ENCODE measurements at places on chromosomes 16 and 17.
A peak's percentile ranks its signal among the peaks of the same experiment; 100 is the strongest.

DNA sequence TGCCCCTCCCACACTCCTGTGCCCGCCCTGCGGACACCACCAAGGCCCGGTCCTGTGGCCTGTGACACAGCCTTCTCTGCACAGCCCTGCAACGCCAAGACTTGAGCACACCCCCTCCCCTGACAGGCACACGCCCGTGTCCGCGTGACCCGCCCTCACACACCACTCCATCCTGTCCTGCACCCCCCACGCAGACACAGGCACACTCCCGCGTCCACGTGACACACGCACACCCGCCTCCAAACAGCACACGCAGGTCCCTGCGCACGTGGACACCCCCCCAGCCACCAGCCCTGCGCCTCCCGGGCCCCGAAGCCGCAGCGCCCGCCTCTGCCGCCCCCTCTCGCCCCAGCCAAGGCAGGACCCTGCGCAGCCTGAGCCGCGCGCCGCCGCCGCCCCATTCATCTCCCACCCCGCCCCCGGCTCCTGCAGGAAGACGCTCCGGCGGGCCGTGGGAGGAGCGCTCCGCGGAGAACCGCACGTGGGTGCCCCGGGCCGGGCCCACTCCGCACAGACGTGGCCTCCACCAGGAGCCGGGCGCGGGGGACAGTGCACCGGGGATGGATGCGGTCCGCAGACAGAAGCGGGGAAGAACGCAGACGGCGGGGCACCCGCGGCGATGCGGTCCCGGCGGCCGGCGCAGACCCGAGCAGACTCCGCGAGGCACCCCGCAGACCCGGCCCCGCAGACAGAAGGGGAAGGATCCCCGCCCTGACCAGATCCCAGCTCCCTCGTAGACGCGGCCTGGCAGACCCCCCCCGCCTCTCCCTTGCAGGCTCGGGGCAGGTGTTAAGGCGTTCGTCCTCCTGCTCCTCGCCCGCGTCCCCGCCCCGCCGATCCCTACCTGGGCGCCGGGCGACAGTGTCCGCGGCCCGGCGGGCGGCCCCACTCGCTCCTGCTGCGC lies 506 bp downstream of the CAMKK1 start:
- peak overlapping the region; percentile 84 for H3K4me3 ChIP-seq
- peaks cover 45% of the 10 kb centered on the region for H3K4me1 ChIP-seq
- H3K27ac ChIP-seq: peak overlapping the region; percentile 92
- DNase-seq: peak; percentile 88

- no peaks in the 10 kb centered on the region for H3K27me3 ChIP-seq
- H3K36me3 ChIP-seq: no peaks in the 10 kb centered on the region
- H3K4me3 ChIP-seq: peak overlapping the region; percentile 35
- H3K4me1 ChIP-seq: peaks cover 47% of the 10 kb centered on the region
- peak overlapping the region; percentile 81 for H3K27ac ChIP-seq
- peak; percentile 49 for DNase-seq
Observed at GRCh38 chr16:30458561-30459394, 13.1 kb upstream of the SEPHS2 start.

DNA sequence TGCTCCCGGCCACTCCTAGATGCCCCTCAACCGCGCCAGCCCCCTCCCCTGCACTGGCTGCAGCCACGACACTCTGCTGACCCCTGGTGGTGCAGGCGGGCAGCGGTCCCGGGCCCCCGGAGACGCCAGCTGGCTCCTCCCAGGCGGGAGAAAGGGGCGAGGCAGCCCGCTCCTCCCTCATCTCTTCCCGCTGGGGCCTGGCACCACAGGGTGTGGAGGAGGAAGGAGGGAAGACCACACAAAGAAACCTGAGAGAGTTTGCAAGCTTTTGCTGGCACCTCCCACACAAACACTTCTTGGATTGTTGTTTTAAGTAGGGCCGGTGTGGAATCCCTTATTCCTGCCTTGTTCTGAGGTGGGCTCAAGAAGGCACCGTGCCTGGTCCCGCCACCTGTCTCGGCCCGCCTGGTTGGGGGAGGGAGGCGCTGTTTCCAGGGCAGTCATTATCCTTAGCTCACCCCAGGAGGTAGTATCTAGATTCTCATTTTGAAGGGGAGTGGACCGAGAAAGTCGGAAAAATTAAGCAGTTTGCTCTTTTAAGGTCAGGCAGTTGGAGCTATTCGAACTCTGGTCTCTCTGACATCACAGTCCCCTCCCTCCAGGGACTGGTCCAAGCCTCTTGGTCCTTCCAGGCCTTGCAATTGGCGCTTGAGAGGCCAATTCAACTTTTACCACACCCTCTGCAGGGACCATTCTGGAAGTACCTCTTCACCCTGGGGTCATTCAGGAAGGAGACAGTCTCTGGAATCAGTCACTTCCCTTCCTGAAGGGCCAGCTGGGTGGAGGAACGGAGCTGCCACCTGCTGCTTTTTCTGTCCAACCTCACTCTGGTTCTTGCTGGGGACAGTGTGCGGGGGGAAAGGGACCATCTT lies 959 bp upstream of the ANKRD13B start:
- H3K27ac ChIP-seq: no peak overlapping the region
- H3K36me3 ChIP-seq: no peaks in the 10 kb centered on the region
- peaks cover 35% of the 10 kb centered on the region for H3K4me1 ChIP-seq
- H3K4me3 ChIP-seq: peak overlapping the region; percentile 94
- peak; percentile 77 for DNase-seq

GRCh38 chr17:51706093-51706492 lies 445.7 kb downstream of the UTP18 start:
- H3K4me1 ChIP-seq: no peaks in the 10 kb centered on the region
- H3K36me3 ChIP-seq: no peaks in the 10 kb centered on the region
- peaks cover 18% of the 10 kb centered on the region for H3K27me3 ChIP-seq
- DNase-seq: no peak
- H3K4me3 ChIP-seq: no peak overlapping the region
- H3K27ac ChIP-seq: no peak overlapping the region

GRCh38 chr16:15777533-15778203 lies 79.2 kb downstream of the MYH11 start:
- H3K27ac ChIP-seq: no peak overlapping the region
- no peaks in the 10 kb centered on the region for H3K27me3 ChIP-seq
- no peak for DNase-seq

DNA sequence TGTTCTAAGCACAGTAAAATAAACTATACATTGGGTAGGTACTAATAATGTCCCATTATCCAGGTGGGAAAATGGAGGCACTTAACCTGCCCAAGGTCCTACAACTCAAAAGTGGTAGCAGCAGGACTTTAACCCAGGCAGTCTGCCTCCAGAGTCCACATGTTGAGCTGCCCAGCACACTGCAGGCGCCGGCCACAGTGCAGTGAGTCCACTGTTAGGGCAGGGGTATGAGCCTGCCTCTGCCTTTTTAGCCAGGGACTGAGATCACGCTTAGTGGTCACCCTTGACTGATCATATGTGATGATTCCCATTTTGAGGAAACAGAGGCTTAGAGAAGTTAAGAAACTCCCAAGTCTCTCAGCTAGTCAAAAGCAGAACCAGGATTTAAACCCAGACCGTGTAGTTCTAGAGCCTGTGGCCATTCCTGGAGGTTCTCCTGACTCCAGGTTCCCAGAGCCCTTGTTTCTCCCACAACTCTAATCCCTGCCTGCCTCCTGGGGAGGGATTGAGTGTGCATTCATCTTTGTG lies 8.4 kb downstream of the CES1 start:
- no peak overlapping the region for H3K27ac ChIP-seq
- H3K36me3 ChIP-seq: no peaks in the 10 kb centered on the region

DNA sequence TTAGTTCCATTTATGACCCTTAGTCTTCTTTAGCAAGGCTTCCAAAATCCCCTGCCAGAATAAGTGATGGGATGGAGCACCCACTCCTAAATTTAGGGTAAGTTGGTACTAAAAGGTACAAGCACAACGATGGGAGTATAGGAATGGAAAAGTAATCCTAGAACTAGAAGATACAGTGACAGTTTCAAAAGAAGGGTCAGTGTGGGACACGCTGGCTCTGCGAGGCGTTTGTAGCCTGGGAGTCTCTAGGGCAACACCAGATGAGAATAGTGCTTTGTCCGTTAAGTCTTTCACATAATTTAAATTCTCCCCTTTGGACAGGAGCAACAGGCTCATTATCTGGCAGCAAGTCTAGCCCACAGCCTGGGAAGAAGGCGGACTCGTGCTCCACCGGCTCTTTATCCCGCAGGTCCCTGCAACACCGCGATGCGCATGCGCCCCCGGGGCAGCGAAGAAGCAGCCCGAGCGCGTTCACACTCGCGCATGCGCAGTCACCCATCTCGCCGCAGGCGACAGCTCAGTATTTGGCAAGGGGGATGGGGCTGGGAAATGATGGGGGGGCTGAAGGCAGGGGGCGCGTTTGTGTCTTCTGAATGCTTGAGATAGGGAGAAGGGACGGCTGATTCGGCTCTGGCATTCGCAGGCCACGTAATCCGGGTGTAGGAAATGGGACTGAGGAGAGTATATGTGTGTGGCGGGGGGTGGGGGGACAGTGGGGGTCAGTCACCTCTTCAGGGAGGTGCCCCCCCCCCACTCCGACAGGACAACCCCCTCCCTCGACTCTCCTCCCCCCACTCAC lies 564 bp downstream of the SPOP start:
- H3K27ac ChIP-seq: peak overlapping the region; percentile 99
- H3K27me3 ChIP-seq: no peaks in the 10 kb centered on the region
- H3K4me1 ChIP-seq: peaks cover 44% of the 10 kb centered on the region

DNA sequence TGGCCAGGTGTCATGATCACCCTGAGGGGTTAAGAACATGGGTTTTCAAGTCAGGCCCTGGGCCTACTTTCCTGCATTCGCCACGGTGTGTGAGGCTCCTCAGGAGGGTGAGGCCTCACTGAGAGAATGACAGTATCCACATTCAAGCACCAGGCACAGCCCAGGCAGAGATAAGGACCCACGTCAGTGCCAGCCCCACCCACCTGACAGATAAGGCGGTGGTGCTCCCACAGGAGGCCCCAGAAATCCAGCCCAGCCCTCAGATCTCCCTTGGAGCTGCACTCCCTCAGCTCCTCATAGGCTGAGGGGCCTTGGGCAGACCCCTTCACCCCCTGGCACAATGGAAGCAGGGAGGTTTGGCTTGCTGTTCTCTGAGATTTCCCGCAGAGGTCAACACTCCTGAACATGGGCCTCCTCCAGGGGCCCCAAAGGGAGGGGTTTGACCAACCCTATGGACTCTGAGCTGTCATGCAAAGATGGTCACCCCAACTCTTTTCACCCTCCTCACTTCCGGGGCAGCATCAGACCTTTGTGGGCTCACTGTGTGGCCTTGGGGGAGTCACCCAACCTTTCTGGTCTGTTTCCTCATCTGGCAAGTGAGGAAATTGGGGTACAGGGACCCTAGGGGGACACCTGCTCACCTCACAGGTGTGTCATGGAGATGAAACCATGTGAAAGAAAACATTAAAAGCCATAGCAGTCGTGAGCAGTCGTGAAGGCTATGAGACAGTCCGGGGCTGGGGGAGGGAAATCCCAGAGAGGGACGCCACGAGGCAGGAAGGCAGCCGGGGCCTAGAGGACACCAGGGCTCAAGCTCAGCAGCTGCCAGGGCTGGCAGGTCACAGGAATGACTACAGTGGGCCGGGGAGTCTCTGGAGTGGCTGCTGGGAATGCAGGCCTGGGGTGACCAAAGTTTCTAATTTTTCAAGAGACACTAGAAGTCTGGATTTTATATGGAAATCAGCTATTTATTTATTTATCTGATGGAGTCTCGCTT lies 15.4 kb downstream of the PLLP start:
- H3K4me3 ChIP-seq: no peak overlapping the region
- H3K27me3 ChIP-seq: no peaks in the 10 kb centered on the region
- DNase-seq: no peak
- H3K36me3 ChIP-seq: no peaks in the 10 kb centered on the region
- H3K4me1 ChIP-seq: peaks cover 3% of the 10 kb centered on the region
- H3K27ac ChIP-seq: no peak overlapping the region

Measured in naive B cell (primary cell).